ENCODE measurements at places on chromosomes 2 and 18.

DNA sequence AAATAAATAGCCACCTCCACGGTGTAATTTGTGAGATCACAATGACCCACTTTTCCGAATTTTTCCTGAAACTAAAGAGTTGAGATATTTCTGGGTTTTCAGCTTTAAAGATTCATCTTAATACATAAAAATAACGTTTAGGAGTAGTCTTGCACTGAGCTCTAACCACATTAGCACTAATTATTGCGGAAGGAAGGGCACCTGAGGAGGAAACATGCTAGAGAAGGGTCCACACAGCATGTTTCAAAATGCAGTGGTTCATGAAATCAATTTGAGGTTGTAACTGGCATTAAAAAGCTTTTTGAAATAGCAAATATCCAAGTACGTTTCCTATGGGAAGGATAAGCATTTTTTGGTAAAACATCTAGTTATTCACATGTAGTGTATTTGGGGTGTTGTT is 8.4 kb downstream of the INPP4A start:
- no peak for DNase-seq

GRCh38 chr2:24830786-24831185 is 37.6 kb downstream of the CENPO start:
- no peak for DNase-seq

- no peak for DNase-seq
These were observed 87.3 kb upstream of the LDLRAD4 start for GRCh38 chr18:13131283-13131682.

DNA sequence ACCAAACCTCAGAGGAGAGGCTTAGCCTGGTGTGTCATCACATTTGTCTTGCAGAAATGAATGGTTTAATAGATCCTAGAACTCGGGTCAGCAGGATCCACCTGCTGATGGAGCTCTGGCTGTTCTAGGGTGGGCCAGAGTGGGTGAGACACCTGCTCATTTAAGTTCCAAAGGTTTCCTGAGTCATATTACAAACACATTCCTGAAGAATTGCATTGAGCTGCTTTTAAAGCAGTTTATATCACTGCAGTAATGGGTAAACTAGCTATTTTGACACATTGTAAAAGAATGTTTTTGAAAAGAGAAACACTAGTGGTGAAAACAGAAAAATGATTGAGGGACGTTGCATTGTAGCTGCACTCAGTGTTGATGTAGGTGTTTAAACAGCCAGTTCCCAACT is 175.3 kb upstream of the TCF4 start:
- no peak for DNase-seq

- no peak for DNase-seq
These were observed 129.8 kb downstream of the HNMT start for GRCh38 chr2:138094031-138094430.

- no peak for DNase-seq
These were observed 31.2 kb upstream of the NXPH2 start for GRCh38 chr2:138811431-138811830.

- peak; percentile 66 for DNase-seq
These were observed 89.8 kb upstream of the SP3 start for GRCh38 chr2:174054926-174055325.

GRCh38 chr2:60962528-60962927 is 55.0 kb upstream of the PEX13 start:
- DNase-seq: no peak

DNA sequence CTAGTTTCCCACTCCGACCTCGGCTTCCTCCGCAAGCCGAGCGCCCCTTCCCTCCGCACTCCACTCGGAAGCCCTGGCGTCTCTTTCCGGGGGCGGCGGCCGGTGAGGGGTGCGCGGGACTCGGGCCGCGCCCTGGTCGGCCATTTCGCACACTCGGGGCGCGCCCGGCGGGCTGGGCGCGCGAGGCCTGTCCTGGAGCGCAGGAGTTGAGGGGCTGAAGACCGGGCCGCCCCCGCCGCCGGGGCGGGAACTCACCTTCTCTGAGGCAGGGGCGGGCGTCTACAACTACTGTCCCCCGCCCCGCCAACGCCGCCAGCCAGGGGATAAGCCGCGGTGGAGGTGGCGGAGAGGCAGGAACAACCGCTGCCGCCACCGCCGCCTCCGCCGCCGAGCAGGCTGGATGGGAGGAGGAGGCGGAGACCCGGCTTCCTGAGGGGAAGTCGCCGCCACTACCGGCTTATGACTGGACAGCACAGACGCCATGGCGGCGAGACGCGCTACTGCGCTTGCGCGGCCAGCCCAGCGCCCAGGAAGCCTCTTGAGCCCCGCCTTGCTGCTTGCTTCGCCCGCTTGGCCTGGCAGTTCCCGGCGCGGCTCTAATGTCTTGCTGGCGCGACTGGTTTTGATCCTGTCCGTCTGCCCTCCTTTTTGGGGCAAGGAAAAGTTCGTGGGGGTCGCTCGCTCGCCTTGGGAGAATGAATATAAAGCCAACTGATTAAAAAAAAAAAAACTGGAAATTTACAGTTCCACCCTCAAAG is at the start of gene KRCC1:
Gene KRCC1 (minus strand): TSS at position 413 of the 758 bp plus-strand sequence. CDS start 27,220 bp downstream, outside the sequence.
- DNase-seq: peak; percentile 98

DNA sequence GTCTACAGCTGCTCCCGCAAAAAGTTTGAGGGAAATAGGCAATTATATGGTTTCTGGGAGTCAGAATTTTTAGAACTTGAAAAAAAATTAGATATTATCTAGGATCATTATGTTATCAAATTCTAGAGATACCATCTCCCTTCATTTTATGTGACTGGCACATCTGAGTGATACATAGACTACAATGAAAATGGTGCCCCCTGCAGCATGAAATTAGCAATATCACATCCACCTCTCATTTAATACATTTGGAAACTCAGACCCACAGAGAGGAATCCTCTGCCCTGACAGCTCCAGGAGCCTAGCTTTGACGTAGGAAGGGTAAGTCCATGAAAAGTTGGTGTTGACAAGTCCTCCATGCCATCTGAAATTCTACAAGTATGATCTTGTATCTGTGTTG is 381.6 kb downstream of the SUCLG1 start:
- peak; percentile 2 for DNase-seq

- DNase-seq: peak; percentile 19
These were observed 12.2 kb upstream of the TPRKB start for GRCh38 chr2:73749314-73749713.

DNA sequence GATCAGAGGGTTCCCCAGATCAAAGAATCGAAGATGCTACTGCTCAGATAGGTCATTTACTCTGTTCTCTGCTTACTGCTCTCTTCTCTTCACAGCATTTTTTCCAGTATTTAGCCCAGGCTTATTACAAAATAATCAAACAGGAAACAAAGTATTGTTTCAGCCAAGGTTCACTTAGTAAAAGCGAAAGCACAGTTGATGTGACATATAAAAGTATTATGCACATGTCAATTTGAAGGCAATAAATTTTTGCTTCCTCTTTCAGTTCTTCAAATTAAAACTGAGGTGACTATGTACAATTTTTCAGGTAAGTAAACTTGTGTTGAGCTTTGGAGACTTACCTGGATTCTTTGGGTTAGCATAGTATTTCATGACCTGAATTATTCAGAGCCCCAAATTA is 262.8 kb upstream of the CHST9 start:
- DNase-seq: no peak

DNA sequence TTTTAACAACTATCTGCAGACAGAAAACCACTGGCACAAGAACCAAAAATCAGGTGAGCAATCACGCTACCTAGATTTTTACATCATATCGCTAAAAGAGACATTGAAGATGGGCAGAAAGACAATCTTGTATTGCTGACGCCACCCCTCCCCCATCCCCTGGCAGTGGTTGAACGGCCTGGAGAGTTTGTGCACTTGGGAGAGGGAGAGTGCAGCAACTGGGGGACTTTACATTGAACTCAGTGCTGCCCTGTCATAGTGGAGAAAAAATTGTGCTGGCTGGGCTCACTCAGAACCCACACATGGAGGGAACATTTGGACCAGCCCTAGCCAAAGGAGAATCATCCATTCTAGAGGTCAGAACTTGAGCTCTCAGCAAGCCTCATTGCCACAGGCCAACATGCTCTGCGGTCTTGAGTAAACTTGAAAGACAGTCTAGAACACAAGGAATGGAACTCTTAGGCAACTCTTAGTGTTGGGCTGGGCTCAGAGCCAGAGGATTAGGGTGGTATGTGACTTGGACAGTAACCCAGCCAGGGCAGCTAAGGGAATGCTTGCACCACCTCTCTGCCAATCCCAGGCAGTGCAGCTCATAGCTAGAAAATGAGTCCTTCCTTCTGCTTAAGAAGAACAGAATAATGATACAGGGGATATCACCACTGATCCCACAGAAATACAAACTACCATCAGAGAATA is 220.0 kb upstream of the CYP26B1 start:
- no peak for DNase-seq

- DNase-seq: no peak
These were observed 1800.4 kb upstream of the CELF4 start for GRCh38 chr18:39365836-39366485.

GRCh38 chr2:39215545-39215944 is 28.2 kb downstream of the CDKL4 start:
- no peak for DNase-seq

- DNase-seq: no peak
These were observed 38.7 kb downstream of the REEP1 start for GRCh38 chr2:86298411-86299390.

DNA sequence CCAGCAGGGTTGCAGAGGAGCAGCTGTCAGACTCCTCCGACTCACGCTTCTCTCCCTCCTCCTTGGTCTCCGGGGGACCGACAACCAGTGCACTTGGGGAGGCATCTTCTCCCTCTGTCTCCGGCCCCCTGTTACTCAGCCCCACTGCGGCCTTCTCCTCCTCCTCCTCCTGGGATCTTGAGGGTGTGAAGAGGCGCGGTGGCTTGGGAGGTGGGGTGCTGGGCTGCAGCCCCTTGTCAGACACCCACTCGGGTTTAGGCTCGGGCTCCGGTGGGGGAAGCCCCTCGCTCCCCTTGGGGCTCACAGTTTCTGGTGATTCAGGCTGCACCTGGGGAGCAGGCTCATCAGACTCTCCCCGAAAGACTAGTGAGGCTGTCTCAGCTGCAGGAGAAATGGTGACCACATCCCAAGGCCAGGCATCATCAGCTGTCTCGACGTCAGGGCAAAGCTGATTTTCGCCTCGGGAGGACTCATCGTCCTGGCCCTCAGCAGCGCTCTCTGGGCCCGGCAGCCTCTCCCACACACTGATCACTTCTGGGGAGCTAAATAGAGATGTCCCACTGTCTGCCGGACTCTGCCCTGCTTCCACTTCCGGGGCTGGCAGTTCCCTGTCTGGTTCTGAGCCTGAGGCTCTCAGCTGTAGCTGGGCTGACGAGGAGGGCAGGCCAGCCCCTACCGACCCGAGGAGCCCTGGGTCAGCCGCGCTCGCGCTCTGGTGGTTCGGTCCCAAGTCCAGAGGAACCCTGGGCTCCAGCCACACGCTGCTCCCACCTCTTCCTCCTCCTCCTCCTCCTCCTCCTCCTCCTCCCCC is 9.0 kb upstream of the SFXN5 start:
- no peak for DNase-seq

DNA sequence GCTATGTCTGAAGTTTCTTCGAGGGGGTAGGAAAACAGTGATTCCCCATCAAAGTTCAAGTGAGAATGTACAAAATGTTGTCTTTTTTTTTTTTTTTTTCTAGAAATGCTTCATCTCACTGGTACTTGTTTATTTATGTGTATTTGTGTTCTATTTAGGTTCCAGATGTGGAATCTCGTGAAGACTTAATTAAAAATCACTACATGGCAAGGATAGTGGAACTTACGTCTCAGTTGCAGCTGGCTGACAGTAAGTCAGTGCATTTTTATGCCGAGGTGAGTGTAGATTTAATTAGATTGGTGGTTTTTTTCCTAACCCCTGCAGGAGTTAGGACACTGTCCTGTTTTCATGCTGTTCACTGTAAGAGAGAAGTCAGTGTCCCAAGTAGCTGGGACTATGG is 22.8 kb upstream of the STON1 start:
- DNase-seq: no peak

DNA sequence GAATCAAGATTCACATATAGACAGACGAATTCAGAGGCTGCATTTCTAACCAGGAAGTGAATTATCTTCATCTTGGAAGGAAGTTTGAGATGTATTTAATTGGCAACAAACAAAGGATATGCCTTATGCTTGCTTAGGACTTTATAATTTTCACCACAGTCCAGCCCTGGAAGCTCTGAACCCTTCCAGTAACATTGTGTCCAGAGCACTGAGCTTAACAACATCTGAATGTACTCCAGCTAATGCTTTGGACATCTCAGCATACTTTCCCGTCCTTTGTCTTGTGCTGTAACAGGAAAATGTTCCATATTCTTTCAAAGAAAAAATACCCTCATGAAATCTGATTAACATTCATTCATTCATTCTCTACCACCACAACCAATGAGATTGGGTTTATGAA is 136.3 kb upstream of the SPATS2L start:
- DNase-seq: no peak

- DNase-seq: no peak
These were observed 9.7 kb downstream of the FMNL2 start for GRCh38 chr2:152344579-152345195.

GRCh38 chr2:158967731-158968395 is 577 bp upstream of the TANC1 start:
- DNase-seq: no peak

GRCh38 chr2:108535357-108535631 is 1.0 kb downstream of the LIMS1 start:
- no peak for DNase-seq

- no peak for DNase-seq
These were observed 114.8 kb downstream of the TMEM163 start for GRCh38 chr2:134603966-134604365.

- no peak for DNase-seq
These were observed 4.4 kb downstream of the SULT1C4 start for GRCh38 chr2:108382196-108382595.

DNA sequence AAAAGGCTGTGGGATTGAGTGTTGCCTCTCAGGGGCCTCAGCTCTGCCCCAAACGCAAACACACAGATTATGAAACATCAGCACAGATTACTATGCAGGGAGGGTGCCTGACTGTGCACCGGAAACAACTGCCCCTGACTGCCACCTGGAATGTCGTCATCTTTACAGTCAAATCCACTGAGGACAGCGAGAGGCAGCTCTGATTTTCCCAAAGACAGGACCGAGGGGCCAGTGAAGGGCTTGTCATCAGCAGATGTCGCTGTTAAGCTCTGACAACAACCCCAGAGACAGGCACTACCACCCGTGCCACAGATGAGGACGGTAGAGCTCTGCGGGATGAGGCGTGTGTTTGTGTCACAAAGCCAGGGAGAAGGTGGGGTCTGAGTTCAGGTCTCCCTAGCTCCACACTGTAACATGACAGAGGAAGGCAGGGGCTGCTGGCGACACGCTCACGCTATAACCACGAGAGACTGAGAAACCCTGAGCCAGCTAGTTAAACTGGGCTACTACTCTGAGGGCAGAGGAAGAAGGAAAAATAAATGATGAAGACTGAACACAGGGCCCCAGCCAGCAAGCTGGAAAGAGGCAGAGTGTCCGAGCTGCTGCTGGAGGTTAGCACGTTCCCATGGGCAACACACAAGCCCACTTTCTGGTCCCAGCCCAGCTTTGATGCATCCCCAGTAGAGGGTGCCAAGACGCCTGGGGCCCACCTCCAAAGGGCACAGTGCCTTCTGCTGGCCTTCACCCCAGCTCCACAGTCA is 47.0 kb downstream of the PARD6G start:
- DNase-seq: no peak

- DNase-seq: no peak
These were observed 71.0 kb upstream of the THUMPD2 start for GRCh38 chr2:39849982-39850526.

- peak; percentile 87 for DNase-seq
These were observed 18.2 kb upstream of the GPR55 start for GRCh38 chr2:230942920-230943896.
